ENCODE measurements at places on chromosomes 2 and 18. TPM values are rescaled to one million over a fixed set of nuclear protein-coding genes. Genes with fewer than 3 reads are reported as not detected.

ZNF2 gene
- 7.9 TPM for total RNA-seq

PMS1 gene
- total RNA-seq: 31.3 TPM

KCNK3 gene
- total RNA-seq: 1.1 TPM

PRSS56 gene
- 0.82 TPM for total RNA-seq

TLX2 gene
- not detected for total RNA-seq

ALPG gene
- not detected for total RNA-seq

REG1B gene
- total RNA-seq: not detected

DNA sequence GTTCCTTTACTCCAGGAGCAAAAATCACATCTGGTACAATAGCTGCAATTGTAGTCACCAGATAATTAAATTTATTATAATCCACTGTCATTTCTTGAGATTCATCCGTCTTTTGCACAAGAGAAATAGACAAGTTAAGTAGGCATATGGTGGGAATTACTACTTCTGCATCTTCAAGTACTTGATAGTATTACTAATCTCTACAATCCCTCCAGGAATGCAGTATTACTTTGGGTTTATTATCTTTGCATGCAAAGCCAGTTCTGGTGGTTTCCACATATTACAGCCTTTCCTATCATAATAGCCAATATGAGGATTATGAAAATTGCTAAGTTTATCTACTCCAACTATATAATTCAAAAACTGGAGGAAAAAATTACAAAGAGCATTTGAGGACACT is 254.1 kb downstream of the IKZF2 start:
- DNase-seq: no peak

GRCh38 chr2:113901943-113902342 is 12.1 kb downstream of the ACTR3 start:
- DNase-seq: no peak

GRCh38 chr2:218016810-218017209 is 14.0 kb upstream of the TNS1 start:
- DNase-seq: no peak

- DNase-seq: no peak
These were observed 1.6 kb upstream of the PUM2 start for GRCh38 chr2:20352230-20352578.

GRCh38 chr18:63062246-63062645 is 257.3 kb downstream of the BCL2 start:
- DNase-seq: no peak

DNA sequence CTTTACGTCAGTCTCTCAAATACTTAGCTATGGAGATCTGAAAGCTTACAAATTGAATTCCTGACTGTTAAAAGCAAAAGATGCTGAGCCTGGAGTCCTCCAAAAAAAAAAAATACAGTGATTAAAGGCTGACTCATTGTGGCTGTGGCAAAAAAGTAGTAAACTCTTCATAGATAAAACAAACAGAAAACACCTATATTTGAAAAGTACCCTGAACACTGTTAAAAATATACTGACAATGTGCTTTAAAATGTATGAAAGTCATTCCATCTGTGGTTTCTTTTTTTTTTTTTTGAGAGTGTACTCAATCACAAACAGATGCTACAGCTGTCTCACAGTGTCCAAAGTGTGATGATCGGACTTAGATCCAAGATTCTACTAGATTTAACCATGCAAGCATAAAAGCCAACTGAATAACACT is 267.6 kb upstream of the CYP26B1 start:
- DNase-seq: peak; percentile 72

- no peak for DNase-seq
These were observed 26.2 kb downstream of the TAF4B start for GRCh38 chr18:26252411-26252810.

- DNase-seq: peak; percentile 91
These were observed 133.7 kb upstream of the MEIS1 start for GRCh38 chr2:66301022-66301766.

Measured in tongue (tissue), 3 donors.